ENCODE measurements at places on chromosomes 5 and 9.
A peak's percentile ranks its signal among the peaks of the same experiment; 100 is the strongest.

DNA sequence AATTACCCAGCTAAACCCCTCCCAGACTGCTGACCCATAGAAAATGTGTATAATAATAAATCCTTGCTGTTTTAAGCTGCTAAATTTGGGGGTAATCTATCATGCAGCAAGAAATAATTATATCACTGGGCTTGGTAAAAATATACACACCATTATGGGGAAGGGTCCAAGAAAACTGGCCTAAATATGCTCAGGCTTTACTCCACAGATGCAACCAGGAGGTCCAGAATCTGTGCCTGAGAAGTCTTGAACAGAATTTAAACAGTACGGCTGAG is 102.5 kb upstream of the SLC44A1 start:
- no peak for DNase-seq

- DNase-seq, result no peak
Measured at GRCh38 chr9:2823227-2823626, 20.7 kb downstream of the PUM3 start.

- DNase-seq, result no peak
Measured at GRCh38 chr9:118529210-118529609, 825.0 kb downstream of the TLR4 start.

DNA sequence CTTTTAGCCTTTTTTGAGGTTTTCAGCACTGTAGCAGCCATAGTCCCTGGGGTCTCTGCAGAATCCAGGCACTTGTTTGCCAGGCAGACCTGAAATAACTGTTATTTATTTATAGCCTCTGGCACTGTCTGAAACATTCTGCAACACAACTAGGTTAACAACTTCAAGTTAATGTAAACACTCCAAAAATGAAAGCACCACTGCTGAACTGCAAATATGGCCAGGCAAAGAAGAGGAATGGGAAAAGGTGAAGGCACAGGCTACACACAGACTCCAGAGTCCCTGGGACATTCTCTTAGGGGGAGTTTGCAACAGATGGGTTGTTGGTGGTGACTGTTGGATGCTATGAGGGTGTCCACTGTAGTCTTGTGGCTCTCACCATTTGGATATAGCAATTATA is 369.0 kb downstream of the MAT2B start:
- no peak for DNase-seq

DNA sequence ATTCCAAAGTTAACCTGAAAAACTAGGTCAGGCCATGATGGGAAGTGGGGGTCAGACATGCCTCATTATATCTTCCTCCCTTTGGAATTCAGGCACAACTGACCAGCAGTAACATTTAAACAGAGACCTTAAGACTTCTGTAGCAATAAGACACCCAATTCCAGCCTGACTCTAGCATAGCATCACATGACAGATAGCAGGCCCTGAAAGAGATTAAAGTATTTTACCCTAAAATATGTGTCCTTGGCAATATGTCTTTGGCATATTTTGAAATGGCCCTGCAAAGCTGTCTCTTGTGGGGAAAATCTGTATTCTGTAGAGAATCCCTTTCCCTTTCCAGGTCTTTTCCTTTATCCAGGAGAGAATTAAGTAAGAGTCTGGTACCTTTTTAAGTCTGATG is 34.3 kb downstream of the S1PR3 start:
- no peak for DNase-seq

GRCh38 chr5:116885825-116886224 is 311.2 kb upstream of the SEMA6A start:
- no peak for DNase-seq

DNA sequence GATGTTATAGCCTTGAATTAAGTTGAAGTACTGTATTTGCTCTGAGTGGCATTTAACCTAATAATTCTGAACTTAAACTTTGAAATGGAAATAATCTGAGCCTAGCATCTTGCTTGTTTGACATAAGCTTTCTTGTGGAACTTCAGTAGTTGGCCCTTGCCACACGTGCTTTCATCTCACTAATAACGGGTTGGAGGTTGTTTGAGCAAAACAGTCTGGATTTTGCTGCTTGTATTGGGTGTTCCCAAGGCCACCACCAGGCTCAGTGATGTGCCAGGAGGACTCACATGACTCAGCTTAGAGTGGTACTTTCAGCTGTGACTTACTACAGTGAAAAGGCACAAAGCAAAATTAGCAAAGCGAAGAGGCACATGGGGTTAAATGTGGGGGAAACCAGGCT is 35.7 kb downstream of the SECISBP2 start:
- DNase-seq, result no peak

- no peak for DNase-seq
Measured at GRCh38 chr5:67195406-67196275, 958 bp downstream of the CD180 start.

DNA sequence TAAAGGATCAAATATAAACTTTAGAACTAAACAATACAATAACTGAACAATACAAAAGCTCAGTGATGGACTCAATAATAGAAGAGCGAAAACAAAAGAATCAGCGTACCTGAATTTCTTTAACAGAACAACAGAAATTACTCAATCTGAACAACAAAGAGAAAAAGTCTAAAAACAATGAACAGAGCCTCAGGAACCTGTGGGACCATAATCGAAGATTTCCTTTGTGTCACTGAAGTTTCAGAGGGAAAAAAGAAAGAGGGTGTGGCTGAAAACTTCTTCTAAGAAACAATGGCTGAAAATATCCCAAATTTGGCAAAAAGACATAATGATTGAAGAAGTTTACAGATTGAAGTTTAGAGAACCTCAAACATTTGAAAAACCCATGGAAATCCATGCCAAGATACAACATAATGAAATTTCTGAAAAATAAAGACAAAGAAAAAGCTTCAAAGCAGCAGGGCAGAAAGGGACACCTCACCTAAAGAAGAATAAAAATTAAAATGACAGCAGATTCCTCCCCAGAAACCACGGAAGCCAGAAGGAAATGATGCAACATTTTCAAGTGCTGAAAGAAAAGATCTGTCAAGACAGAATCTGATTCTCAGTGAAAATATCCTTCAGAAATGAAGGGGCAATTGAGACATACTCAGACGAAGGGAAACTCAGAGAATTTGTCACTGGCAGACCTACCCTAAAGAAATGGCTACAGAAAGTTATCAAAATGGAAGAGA is 288.8 kb downstream of the ARL15 start:
- peak; percentile 14 for DNase-seq

DNA sequence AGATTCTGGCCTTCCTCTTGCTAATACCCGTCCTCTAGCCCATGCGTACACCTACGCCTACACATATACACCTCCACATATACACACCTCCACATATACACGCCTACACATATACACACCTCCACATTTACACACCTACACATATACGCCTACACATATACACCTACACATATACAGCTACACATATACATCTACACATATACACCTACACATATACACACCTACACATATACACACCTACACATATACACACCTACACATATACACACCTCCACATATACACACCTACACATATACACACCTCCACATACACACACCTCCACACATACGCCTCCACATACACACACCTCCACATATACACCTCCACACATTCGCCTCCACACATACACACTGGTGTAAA is 27.2 kb downstream of the AK3 start:
- no peak for DNase-seq

GRCh38 chr9:104319198-104319597 is 184.9 kb upstream of the OR13F1 start:
- no peak for DNase-seq

- DNase-seq, result no peak
Measured at GRCh38 chr5:166342402-166342801, 1949.0 kb upstream of the WWC1 start.

DNA sequence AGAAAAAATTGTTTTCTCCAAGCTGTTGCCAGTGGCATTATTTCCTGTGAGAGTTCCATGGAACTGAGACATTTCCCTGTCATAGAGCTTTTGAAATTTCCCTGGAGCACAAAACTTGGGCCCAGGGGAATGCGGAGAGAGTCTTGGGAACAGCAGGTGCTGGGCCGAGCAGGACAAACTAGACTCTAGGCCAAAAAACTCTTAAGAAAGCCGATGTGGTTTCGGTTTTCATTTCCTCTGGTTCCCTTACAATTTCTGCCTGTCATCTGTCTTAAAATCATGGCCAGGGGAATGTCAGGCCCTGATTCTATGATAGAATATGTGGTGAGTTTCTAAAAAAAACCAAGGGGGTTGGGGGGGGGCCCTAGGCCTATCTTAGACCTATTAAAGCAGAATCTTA is 4.6 kb downstream of the SLC35A4 start:
- no peak for DNase-seq

DNA sequence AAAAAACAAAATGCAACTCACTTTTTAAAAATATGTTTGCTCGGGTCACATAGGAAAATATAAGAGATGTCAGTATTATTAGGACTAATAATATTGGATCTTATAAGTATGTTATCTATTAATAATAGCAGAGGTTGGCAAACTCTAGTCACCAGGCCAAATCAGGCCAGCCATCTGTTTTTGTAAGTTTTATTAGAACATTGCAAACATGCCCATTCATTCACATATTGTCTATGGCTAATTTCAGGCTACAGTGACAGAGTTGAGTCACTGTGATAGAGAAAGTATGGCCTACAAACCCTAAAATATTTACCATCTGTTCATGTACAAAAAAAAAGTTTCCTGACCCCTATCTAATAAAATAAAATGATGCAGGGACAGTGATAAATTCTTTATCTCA is 97.7 kb upstream of the CDH6 start:
- DNase-seq, result no peak

DNA sequence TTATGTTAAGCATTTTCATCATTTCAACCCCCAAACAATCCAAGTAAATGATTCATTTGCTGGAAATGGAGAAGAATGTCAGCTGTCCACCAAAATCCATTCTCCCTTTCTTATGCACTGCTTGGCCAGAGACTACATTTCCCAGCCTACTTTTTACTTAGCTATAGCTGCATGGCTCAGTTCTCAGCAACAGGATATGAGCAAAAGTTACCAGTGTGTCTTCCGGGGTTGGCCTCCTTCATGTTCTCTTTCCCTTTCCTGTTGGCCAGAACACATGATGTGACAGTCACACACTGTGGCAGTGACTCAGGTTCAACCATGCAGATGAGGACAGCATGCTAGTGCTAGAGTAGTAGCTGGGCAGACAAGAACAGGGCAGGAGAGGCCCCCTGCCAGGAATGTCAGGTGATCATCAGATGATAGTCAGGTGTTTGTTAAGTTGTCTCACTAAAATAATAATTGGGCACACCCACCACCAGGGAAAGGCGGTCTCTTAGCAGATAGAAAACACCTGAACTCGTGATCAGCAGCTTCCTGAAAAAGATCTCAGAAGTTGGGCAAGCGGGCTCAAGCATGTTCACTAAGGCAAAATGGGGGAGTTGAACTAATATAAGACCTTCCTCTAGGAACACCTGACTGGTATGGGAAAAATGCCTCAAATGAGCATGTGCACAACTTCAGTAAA is 12.2 kb downstream of the GPR150 start:
- DNase-seq, result peak; percentile 75

- no peak for DNase-seq
Measured at GRCh38 chr5:102974177-102974576, 145.8 kb downstream of the GIN1 start.

DNA sequence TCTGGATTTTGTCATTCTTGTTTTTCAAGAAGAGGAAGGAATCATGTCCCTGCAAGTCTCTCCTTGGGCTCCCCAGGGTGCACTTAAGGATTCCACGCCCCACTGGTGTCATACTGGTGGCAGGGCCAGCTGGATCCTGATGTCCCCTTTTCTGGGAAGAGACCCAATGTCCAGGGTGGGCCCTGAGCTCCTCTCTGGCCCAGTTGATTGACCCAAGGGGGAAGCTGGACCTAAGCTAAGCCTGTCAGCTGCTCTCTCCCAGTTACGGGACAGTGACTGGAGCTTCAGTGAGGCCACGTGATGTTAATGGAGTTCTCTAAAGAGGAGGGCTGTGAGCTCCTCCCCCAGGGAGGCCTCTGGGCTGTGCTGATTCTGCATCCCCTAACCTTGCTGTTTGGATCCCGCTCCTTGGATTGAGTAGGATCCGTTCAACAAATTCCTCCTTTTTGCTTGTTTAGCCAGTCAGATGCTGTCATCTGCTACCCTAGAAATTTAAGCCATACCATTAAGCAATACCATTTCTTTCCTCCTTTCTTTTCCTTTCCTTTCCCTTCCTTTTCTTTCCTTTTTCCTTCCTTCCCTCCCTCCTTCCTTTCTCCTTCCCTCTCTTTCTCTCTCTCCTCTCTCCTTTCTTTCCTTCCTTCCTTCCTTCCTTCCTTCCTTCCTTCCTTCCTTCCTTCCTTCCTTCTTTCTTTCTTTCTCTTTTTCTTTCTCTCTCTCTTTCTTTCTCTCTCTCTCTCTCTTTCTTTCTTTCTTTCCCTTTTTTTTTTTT is 17.2 kb downstream of the NKX2-5 start:
- no peak for DNase-seq

DNA sequence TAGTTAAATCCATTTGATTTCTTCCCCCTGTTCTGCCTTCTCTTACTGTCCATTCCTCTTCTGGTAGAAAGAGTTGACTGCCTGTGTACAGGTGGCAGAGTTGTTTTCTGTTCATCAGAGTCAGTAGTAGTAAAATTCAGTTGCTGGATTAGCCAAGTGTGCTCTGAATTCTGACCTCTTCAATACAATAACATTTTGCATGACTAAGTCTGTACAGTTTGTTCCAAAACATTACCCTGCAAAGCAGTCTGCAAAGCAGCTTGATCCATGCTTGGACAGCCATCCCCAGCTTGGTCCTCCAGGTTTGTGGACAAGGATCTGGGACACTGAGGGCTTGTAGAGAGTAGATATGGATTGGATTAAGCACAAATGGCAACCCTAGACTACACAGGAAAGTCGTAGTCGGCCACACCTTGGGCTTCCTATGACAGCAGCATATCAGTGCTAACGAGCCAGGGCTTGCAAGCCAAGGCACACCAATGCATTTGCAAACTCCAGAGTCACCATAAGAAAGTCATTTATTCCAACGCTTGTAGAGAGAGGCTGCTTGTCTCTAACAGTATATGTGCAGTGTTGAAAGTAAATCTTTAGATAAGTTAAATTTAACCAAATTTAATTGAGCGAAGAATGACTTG is 25.2 kb downstream of the IL12B start:
- DNase-seq, result peak; percentile 40

DNA sequence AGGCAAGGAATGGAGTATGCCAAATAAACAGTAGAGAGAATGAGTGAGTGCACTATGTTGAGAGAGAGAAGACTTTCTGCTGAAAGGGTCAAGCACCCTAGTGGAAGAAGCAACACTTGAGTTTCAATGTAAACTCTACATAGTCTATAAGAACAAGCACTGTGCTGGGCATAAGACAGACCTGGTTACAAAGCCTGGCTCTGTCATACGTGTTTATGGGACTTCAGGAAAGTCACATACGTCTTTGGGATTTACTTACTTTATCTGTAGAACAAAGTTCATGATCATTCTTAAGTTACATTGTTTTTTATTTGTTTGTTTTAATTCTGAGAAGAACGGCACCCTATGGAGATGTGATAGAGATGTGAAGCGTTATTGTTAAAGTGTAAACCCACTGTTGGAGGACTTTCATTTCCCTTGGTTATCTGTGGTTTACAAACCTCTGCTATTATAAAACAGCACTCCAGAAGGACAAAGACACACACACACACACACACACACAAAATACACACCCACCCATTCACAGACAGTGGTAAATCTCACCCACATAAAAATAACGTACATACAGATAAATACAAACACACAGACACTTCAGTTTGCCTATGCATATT is 70.7 kb upstream of the TRIM32 start:
- no peak for DNase-seq

- no peak for DNase-seq
Measured at GRCh38 chr5:180281706-180282105, 10.2 kb downstream of the MAPK9 start.

GRCh38 chr5:168844922-168845296 is 265.7 kb upstream of the PANK3 start:
- no peak for DNase-seq

Measured in foreskin keratinocyte (primary cell).